Fibroblast of villous mesenchyme (primary cell): ENCODE measurements at places on chromosomes 12 and 14. TPM values are rescaled to one million over a fixed set of nuclear protein-coding genes. Genes with fewer than 3 reads are reported as not detected.
A peak's percentile ranks its signal among the peaks of the same experiment; 100 is the strongest.

DNA sequence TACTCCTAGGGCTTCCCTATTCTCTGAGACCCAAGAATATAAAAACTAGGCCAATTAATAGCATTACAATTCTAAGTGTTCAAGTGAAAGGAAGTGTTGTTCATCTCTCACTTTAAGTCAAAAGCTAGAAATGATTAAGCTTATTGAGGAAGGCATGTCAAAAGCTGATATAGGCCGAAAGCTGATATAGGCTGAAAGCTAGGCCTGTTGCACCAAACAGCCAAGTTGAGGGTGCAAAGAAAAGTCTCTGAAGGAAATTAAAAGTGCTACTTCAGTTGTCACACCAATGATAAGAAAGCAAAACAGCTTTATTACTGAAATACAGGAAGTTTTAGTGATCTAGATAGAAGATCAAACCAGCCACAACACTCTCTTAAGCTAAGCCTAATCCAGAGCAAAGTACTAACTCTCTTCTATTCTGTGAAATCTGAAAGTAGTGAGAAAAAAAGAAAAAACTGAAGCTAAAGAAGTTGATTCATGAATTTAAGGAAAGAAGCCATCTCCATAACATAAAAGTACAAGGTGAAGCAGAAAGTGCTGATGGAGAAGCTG is 68.9 kb downstream of the SLC6A15 start:
- no peak for DNase-seq

DNA sequence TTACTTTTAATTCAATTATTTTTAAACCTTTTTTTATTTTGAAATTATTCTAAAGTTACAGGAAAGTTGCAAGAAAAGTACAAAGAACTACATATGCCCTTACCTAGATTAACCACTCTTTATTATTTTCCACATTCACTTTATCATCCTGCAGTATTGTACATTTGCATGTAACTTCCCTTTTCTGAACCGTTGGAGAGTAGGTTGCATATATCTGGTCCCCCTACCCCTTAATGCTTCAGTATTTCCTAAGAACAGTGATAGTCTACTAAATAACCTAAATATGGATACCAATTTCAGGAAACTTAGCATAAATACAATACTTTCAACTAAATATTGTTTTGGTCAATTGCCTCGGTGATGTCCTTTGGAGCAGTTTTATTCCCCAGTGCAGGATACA is 15.0 kb downstream of the G2E3 start:
- no peak for DNase-seq

GRCh38 chr12:4121506-4122020 is 152.0 kb upstream of the CCND2 start:
- no peak for DNase-seq

DNA sequence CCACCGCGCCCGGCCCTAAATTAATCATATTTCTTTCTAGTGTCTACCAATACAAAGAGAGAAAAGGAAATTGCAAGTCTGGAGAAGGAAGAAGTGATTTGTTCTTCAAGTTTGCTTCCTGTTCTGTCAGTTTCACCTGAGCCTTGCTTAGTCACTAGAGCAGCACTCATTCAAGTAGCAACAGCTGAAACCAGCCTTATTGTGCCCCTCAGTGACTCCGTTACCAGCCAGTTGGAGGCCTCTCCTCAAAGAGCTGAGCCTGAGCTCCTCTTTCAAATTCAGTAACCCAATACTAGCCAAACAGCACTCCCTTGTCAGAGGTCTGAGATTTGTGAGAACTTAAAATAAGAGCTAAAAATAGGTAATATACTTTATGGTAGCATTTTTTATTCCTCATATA is 17.4 kb downstream of the PAWR start:
- no peak for DNase-seq

- no peak for DNase-seq
These were observed 35.7 kb upstream of the BEGAIN start for GRCh38 chr14:100622708-100623485.

GRCh38 chr12:132208153-132208823 is 64.0 kb downstream of the NOC4L start:
- no peak for DNase-seq

- no peak for DNase-seq
These were observed 3.5 kb upstream of the PTPRO start for GRCh38 chr12:15318841-15319240.

GRCh38 chr12:132196038-132196872 is 52.0 kb downstream of the NOC4L start:
- DNase-seq, result no peak

GRCh38 chr12:90245391-90245790 is 536.8 kb upstream of the ATP2B1 start:
- no peak for DNase-seq

DNA sequence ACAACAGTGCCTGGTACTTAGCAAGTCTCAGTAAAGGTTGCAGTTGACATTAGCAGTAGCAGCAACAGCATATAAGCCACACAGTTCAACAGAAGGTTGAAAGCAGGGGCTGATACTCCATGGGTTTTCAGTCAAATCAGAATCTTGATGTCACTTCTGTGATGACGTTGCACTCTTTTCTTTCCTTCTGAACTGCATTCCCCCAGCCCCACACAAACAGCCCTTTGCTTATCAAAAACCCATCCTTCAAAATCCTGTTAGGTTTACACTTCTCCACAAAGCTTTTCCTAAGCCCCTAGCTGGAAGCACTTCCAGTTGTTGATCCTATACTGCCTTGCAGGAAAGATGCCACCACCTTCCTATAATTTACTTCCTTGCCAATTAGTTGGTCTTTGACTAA is 34.0 kb upstream of the KCNK13 start:
- no peak for DNase-seq

GRCh38 chr12:32743264-32743663 is 12.4 kb downstream of the YARS2 start:
- DNase-seq, result no peak

DNA sequence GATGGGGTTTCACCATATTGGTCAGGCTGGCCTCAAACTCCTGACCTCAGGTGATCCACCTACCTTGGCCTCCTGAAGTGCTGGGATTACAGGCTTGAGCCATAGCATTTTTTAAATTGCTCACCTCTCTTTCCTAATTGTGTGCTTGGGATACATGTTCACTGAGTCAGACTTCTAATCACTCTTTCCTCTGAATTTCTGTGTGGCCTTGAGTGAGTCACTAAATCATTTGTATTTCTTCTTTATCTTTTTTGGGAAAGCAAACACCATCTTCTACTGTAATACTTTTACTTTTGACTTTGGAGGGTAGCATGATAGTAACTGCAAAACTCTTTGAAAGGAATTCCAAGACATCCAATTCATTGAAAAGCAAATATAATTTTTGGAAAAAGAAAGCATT is 60.8 kb downstream of the FLRT2 start:
- DNase-seq, result no peak

- peak; percentile 42 for DNase-seq
These were observed 118.6 kb upstream of the SSTR1 start for GRCh38 chr14:38089123-38089522.

- DNase-seq, result no peak
These were observed 13.4 kb downstream of the CDK17 start for GRCh38 chr12:96386794-96387193.

Gene RIN3
- 7.3 and 7.4 TPM in 2 replicates for total RNA-seq

Gene LTB4R2
- 3.9 and 6.8 TPM in 2 replicates for total RNA-seq

Gene GLIPR1L2
- 0.32 and 0.43 TPM in 2 replicates for total RNA-seq

Gene KCNH5
- under 0.01 TPM in 2 replicates for total RNA-seq

Gene GRIN2B
- total RNA-seq, result under 0.01 TPM in 1 of 2 replicates, not detected in the other

Gene INSM2
- total RNA-seq, result not detected in 2 replicates

Gene RNASE7
- total RNA-seq, result not detected in 2 replicates

Gene EGLN3
- 0.64 and 0.86 TPM in 2 replicates for total RNA-seq

Gene PPP4R4
- under 0.01 and 0.43 TPM in 2 replicates for total RNA-seq
